ENCODE measurements at places on chromosomes 2 and 18. TPM values are rescaled to one million over a fixed set of nuclear protein-coding genes. Genes with fewer than 3 reads are reported as not detected.

The ADD2 gene
- total RNA-seq, result 1.8 TPM

The EFEMP1 gene
- total RNA-seq, result 109 TPM

The LOXL3 gene
- 1.4 TPM for total RNA-seq

The VWC2L gene
- not detected for total RNA-seq

The ANO7 gene
- total RNA-seq, result 0.24 TPM

The TDRD15 gene
- total RNA-seq, result not detected

The SLC35F6 gene
- total RNA-seq, result 53.8 TPM

The ALK gene
- total RNA-seq, result not detected

The SIX3 gene
- total RNA-seq, result not detected

The KLF7 gene
- 32.3 TPM for total RNA-seq

The CELF4 gene
- not detected for total RNA-seq

All from foreskin keratinocyte (primary cell).